ENCODE measurements at places on chromosomes 11 and 22. TPM values are rescaled to one million over a fixed set of nuclear protein-coding genes. Genes with fewer than 3 reads are reported as not detected.
A peak's percentile ranks its signal among the peaks of the same experiment; 100 is the strongest.

GRCh38 chr11:119518746-119519730, 96.1 kb upstream of the THY1 start:
- no peak overlapping the region for H3K27ac ChIP-seq
- H3K4me1 ChIP-seq = peaks cover 3% of the 10 kb centered on the region
- DNase-seq = no peak
- no peak overlapping the region for H3K4me3 ChIP-seq
- H3K27me3 ChIP-seq = peaks cover 4% of the 10 kb centered on the region

GAL gene
- 37.6 TPM for total RNA-seq

- H3K27me3 ChIP-seq = no peaks in the 10 kb centered on the region
- peaks cover 11% of the 10 kb centered on the region for H3K4me1 ChIP-seq
- DNase-seq = no peak
- no peaks in the 10 kb centered on the region for H3K36me3 ChIP-seq
- H3K4me3 ChIP-seq = no peak overlapping the region
Measured at GRCh38 chr11:86018249-86018648, 50.6 kb downstream of the PICALM start.

GRCh38 chr11:81246941-81247340, 1486.7 kb downstream of the FAM181B start:
- H3K27me3 ChIP-seq = no peaks in the 10 kb centered on the region
- no peak for DNase-seq
- no peaks in the 10 kb centered on the region for H3K36me3 ChIP-seq
- H3K4me1 ChIP-seq = no peaks in the 10 kb centered on the region
- H3K4me3 ChIP-seq = no peak overlapping the region
- H3K27ac ChIP-seq = no peak overlapping the region

HTR3A gene
- total RNA-seq = 14.5 TPM

NLRP6 gene
- not detected for total RNA-seq

GRCh38 chr11:64490562-64491216, 100.3 kb upstream of the SLC22A12 start:
- H3K36me3 ChIP-seq = peaks cover 5% of the 10 kb centered on the region
- no peak for DNase-seq
- H3K27me3 ChIP-seq = peaks cover 4% of the 10 kb centered on the region

GRCh38 chr22:42976217-42976933, 38.6 kb downstream of the PACSIN2 start:
- no peak overlapping the region for H3K4me3 ChIP-seq
- peaks cover 15% of the 10 kb centered on the region for H3K4me1 ChIP-seq
- no peak overlapping the region for H3K27ac ChIP-seq
- H3K36me3 ChIP-seq = peaks cover 5% of the 10 kb centered on the region
- no peak for DNase-seq

GRCh38 chr11:2577031-2577990, 122.5 kb downstream of the KCNQ1OT1 start:
- H3K27me3 ChIP-seq = no peaks in the 10 kb centered on the region
- H3K4me3 ChIP-seq = no peak overlapping the region
- no peaks in the 10 kb centered on the region for H3K36me3 ChIP-seq
- no peaks in the 10 kb centered on the region for H3K4me1 ChIP-seq

GRCh38 chr11:6660712-6661111, 5.1 kb upstream of the DCHS1 start:
- no peak overlapping the region for H3K27ac ChIP-seq
- no peak for DNase-seq
- no peak overlapping the region for H3K4me3 ChIP-seq
- H3K36me3 ChIP-seq = no peaks in the 10 kb centered on the region
- peaks cover 6% of the 10 kb centered on the region for H3K27me3 ChIP-seq

TRIM49C gene
- total RNA-seq = 1.2 TPM

RAB1B gene
- total RNA-seq = 85.4 TPM

DNA sequence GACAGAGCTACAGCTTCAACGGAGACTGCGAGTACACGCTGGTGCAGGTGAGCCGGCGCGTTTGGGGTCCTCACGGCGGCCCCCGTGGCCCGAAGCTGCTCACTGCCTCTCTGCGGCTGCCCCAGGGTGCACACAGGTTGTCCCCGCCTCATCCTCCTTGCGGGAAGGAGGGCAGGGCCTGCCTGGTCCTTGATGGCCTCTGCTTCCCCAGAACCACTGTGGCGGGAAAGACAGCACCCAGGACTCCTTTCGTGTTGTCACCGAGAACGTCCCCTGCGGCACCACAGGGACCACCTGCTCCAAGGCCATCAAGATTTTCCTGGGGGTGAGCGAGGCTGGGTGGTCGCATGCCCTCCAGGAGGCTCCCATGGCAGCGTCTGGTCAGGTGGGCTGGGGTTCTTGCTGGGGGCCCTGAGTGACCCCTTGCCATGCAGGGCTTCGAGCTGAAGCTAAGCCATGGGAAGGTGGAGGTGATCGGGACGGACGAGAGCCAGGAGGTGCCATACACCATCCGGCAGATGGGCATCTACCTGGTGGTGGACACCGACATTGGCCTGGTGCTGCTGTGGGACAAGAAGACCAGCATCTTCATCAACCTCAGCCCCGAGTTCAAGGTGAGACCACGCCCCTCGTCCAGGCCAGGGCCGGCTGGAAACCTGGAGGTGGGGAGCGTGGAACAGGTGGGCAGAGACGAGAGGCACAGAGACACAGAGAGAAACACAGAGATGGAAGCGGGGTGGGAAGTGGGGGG, 19.4 kb downstream of the MUC5AC start:
- H3K36me3 ChIP-seq = no peaks in the 10 kb centered on the region
- no peak overlapping the region for H3K4me3 ChIP-seq
- H3K27ac ChIP-seq = no peak overlapping the region
- DNase-seq = peak; percentile 8
- H3K27me3 ChIP-seq = peaks cover 5% of the 10 kb centered on the region
- peaks cover 2% of the 10 kb centered on the region for H3K4me1 ChIP-seq

DNA sequence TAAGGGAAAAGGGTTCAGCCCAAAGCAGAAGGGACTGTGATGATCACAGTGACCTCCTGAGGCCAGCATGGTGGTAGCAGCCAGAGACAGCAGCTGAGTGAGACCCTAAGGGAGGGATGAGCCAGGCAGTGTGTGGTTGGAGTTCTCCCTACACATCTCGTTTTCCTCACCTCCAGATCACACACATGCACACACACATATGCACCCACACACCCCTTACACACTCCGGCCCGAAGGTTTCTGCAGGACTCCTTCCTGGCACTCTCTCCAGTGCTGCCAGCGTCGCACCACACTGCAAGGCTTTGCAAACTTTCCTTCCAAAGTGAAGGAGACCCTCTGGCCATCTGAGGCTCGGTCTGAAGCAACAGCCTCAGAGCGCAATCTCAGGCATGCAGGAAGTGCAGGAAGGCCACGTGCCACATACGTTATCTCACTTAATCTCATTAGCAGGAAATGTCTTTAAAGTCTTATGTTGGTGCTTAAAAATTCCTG, 26.9 kb upstream of the TP53I11 start:
- no peak for DNase-seq
- peaks cover 13% of the 10 kb centered on the region for H3K27me3 ChIP-seq
- peaks cover 5% of the 10 kb centered on the region for H3K36me3 ChIP-seq
- H3K4me1 ChIP-seq = peaks cover 25% of the 10 kb centered on the region

- no peaks in the 10 kb centered on the region for H3K4me1 ChIP-seq
- no peak overlapping the region for H3K27ac ChIP-seq
- H3K27me3 ChIP-seq = peaks cover 2% of the 10 kb centered on the region
- H3K36me3 ChIP-seq = peaks cover 5% of the 10 kb centered on the region
- DNase-seq = no peak
Measured at GRCh38 chr11:10498426-10499250, 42.3 kb downstream of the RNF141 start.

DNA sequence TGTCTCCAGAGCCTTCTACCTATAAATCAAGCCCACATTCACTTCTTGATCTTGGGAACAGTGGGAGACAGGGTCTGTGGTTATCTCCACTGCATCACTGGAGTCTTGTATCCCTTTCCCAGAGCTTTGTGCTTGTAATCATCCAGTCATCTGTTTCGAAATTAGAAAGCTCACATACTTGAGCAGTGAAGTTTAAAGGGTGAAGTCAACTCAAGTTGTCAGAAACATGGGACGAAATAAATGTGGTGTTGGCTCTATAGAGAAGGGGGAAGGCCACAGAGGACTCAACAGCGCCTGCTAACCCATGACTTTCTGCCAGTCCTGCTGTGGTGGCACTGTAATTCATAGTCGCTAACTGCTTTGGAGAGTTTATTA, 197.5 kb downstream of the DBX1 start:
- no peak for DNase-seq
- H3K36me3 ChIP-seq = peaks cover 15% of the 10 kb centered on the region
- H3K27me3 ChIP-seq = no peaks in the 10 kb centered on the region
- H3K27ac ChIP-seq = no peak overlapping the region
- H3K4me1 ChIP-seq = peaks cover 3% of the 10 kb centered on the region
- no peak overlapping the region for H3K4me3 ChIP-seq

MIOX gene
- total RNA-seq = 4.0 TPM

DNA sequence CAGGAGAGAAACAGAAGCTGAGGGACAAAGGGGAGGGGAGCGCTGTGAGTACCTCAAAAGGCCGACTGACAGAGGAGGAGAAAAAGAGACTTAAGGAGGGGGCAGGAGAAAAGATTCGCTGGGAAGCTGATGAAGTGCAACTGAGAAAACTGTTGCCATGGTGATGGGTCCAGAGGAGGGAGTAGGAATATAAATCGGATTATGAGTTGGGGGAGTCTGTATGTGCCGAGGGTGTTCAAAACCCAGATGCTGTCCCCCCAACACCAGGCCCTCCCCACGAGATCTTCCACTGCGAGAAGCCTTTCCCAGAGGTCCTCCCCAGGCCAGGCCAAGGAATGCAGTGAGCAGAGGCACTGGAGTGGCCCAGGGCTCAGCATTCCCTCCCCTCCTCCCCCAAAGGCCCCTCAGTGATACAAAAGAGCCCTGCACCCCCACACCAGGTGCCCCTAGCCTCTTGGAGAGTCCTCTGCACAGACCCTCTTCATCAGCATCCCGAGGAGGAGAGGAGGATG, 13.7 kb upstream of the BCL9L start:
- no peaks in the 10 kb centered on the region for H3K36me3 ChIP-seq
- peaks cover 2% of the 10 kb centered on the region for H3K27me3 ChIP-seq
- no peak overlapping the region for H3K4me3 ChIP-seq
- H3K4me1 ChIP-seq = no peaks in the 10 kb centered on the region
- H3K27ac ChIP-seq = no peak overlapping the region
- DNase-seq = no peak

FXYD2 gene
- total RNA-seq = 0.44 TPM

THY1 gene
- total RNA-seq = 22.0 TPM

GRCh38 chr22:49263101-49263500, 564.6 kb downstream of the BRD1 start:
- H3K4me1 ChIP-seq = no peaks in the 10 kb centered on the region
- H3K27me3 ChIP-seq = peaks cover 11% of the 10 kb centered on the region
- DNase-seq = no peak

DNA sequence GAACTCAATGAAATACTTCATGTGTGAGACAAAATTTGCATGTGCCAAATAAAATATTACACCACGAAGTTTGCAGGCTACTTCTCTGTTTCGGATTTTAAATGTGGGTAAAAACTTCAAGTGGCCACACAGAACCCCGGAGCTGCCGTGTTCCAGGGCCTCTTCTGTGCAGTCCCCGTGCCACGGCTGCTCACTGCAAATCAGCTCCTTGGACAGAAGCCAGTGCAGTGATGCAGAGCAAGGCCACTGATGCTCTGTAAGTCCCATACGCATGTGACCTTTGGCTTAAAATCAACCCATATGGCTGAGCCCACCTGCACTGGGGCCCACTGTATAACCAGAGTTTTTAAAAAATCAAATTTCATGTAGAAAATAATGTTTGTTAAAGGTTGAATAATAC, 1309.4 kb downstream of the TBC1D22A start:
- no peak for DNase-seq
- peaks cover 11% of the 10 kb centered on the region for H3K36me3 ChIP-seq
- H3K27me3 ChIP-seq = peaks cover 7% of the 10 kb centered on the region
- H3K4me1 ChIP-seq = peaks cover 2% of the 10 kb centered on the region
- no peak overlapping the region for H3K4me3 ChIP-seq
- no peak overlapping the region for H3K27ac ChIP-seq

- no peaks in the 10 kb centered on the region for H3K36me3 ChIP-seq
- no peak overlapping the region for H3K27ac ChIP-seq
- no peak for DNase-seq
- H3K4me3 ChIP-seq = no peak overlapping the region
- H3K27me3 ChIP-seq = no peaks in the 10 kb centered on the region
- H3K4me1 ChIP-seq = no peaks in the 10 kb centered on the region
Measured at GRCh38 chr11:96065379-96065778, 141.5 kb upstream of the MTMR2 start.

DNA sequence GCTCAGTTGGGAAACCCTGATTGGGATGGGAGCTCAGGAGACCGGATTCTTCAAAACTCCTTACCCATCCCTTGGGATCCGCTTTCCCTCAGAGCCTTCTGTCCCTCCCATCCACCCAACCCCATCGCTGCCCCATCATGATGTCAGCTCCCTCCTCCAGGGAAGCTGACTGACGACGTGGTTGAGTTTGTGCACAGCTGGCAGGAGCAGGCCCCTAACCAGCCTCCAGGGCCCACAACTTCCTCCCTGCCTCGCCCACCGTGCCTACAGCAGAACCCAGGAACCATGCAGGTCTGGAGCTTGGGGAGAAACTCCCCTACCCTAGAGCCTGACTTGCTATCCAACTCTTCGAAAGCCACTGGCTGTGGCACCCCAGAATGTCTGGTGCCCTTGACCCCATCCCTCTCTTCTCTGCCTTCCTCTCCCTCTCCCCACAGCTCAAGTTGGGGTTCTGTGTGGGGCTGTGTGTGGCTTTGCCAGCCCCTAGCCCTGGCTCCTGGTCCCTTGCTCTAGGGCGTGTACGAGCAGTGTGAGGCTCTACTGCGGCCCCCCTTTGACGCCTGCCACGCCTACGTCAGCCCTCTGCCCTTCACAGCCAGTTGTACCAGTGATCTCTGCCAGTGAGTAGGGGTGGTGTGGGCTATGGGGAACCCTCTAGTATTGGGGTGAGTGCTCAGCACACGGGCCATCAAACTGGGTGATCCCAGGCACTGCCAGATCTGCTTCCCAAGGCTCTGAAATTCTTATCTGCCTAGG, 11.1 kb downstream of the OTOG start:
- H3K36me3 ChIP-seq = no peaks in the 10 kb centered on the region
- H3K4me1 ChIP-seq = no peaks in the 10 kb centered on the region
- H3K27me3 ChIP-seq = peaks cover 9% of the 10 kb centered on the region
- H3K4me3 ChIP-seq = no peak overlapping the region
- H3K27ac ChIP-seq = no peak overlapping the region

FXYD6 gene
- 57.1 TPM for total RNA-seq

- no peaks in the 10 kb centered on the region for H3K4me1 ChIP-seq
- no peak overlapping the region for H3K4me3 ChIP-seq
- H3K27ac ChIP-seq = no peak overlapping the region
- no peaks in the 10 kb centered on the region for H3K36me3 ChIP-seq
Measured at GRCh38 chr11:15896530-15896929, 459.8 kb downstream of the SOX6 start.
